ENCODE measurements at places on chromosomes 5 and 9. TPM values are rescaled to one million over a fixed set of nuclear protein-coding genes. Genes with fewer than 3 reads are reported as not detected.

- H3K27me3 ChIP-seq = no peaks in the 10 kb centered on the region
- H3K36me3 ChIP-seq = no peaks in the 10 kb centered on the region
- no peaks in the 10 kb centered on the region for H3K4me1 ChIP-seq
- no peak overlapping the region for H3K4me3 ChIP-seq
- H3K27ac ChIP-seq = no peak overlapping the region
These were observed 34.0 kb downstream of the ZNF474 start for GRCh38 chr5:122163121-122164069.

- no peaks in the 10 kb centered on the region for H3K27me3 ChIP-seq
- no peak for DNase-seq
- H3K4me3 ChIP-seq = no peak overlapping the region
- H3K36me3 ChIP-seq = no peaks in the 10 kb centered on the region
- H3K27ac ChIP-seq = no peak overlapping the region
These were observed 526.5 kb downstream of the KIF4B start for GRCh38 chr5:155540000-155540595.

DNA sequence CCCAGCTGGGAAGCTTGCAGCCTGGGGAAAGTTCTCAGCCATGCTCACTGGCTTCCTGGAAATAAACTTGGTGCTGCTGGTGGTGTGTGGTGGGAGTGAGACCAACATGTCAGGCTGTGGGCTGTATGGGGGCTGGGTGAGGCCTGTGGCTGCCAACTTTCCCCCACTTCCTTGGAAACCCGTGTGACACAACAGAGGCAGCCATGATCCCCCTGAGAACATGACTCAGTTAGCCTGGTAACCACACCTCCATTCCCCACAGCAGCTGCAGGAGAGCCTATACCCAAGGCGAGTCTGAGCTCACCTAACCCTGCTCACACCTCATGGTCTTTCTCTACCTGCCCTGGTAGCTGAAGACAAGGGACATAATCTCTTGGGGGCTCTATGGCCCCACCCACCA is 72.7 kb upstream of the RGMB start:
- no peak for DNase-seq
- no peaks in the 10 kb centered on the region for H3K27me3 ChIP-seq
- no peaks in the 10 kb centered on the region for H3K36me3 ChIP-seq

GRCh38 chr5:179439181-179439985 is 94.1 kb upstream of the ADAMTS2 start:
- no peak overlapping the region for H3K4me3 ChIP-seq
- DNase-seq = no peak
- no peak overlapping the region for H3K27ac ChIP-seq
- no peaks in the 10 kb centered on the region for H3K4me1 ChIP-seq

GRCh38 chr9:81724242-81724889 is 35.0 kb upstream of the TLE1 start:
- no peaks in the 10 kb centered on the region for H3K27me3 ChIP-seq
- H3K4me1 ChIP-seq = no peaks in the 10 kb centered on the region
- no peaks in the 10 kb centered on the region for H3K36me3 ChIP-seq

DNA sequence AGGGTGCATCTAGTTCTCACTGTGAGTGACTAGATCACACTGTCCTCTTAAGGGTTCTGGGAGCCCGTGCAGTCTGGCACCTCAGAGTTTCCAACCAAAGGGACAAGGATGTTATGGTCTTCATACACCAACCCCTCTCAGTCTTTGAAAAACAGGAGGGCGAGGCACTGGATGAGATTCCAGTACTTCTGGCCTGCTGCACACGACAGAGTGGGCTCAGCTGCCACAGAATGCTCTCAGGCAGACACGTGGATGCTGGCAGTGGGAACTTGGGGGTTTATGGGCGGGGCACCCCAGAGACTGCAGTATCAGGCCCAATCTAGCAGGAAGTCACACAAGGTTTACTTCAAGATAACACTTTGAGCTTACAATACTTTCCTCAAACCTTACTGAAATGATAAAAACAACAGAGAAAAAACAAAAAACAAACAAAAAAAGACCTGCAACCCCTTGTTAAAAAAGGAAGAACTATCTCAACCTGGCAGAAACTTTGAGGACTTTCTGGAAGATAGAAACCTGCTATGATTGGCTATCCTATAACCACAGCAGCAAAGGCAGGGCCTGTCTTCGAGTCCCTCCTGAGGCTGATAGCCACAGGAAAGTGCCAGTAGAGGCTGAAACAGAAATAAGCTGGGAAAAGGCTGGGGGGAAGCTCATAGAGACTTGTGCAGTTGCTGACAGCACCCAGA is 28.3 kb upstream of the TGFBR1 start:
- H3K27me3 ChIP-seq = no peaks in the 10 kb centered on the region
- no peak for DNase-seq
- H3K4me1 ChIP-seq = no peaks in the 10 kb centered on the region
- no peak overlapping the region for H3K27ac ChIP-seq

- H3K27ac ChIP-seq = no peak overlapping the region
- no peak overlapping the region for H3K4me3 ChIP-seq
- DNase-seq = no peak
- no peaks in the 10 kb centered on the region for H3K36me3 ChIP-seq
- H3K4me1 ChIP-seq = no peaks in the 10 kb centered on the region
- H3K27me3 ChIP-seq = no peaks in the 10 kb centered on the region
These were observed 119.5 kb upstream of the TRPC7 start for GRCh38 chr5:136484808-136485325.

DNA sequence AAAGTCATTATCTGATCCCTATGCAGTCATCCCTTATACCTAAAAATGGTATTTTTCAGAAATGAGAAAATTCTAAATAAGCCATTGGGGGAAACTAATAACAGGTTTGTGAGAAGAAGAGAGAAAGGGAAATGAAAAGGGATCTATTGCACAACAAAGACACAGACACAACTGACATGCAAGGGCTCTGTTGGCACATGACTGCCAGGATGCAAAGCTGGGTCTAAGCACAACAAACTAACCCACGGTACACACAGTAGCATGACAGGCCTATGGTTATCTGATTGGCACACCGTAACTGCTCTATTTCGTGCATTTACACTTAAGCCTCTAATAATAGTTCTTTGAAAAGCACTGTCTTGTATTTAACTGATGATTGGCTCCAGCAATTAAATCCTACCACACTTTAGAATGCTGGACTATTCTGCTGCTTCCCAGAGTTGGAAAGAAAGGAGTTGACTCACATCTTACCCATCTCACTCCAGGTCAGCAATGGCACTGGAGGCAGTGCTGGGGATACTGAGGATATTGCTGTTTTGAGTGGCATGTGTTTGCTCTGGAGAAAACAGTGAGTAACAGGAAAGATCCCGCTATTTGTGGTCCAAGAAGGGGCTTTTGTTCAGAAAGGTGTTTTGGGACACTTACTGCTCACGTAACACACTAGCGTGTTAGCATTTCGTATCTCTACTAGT is 328.3 kb downstream of the GLIS3 start:
- no peaks in the 10 kb centered on the region for H3K36me3 ChIP-seq
- H3K27ac ChIP-seq = no peak overlapping the region
- H3K27me3 ChIP-seq = no peaks in the 10 kb centered on the region
- H3K4me1 ChIP-seq = no peaks in the 10 kb centered on the region
- no peak overlapping the region for H3K4me3 ChIP-seq

GRCh38 chr9:5449521-5450358 is 602 bp upstream of the CD274 start:
- H3K4me1 ChIP-seq = no peaks in the 10 kb centered on the region
- peak overlapping the region; percentile 57 for H3K4me3 ChIP-seq
- H3K27me3 ChIP-seq = no peaks in the 10 kb centered on the region
- peak overlapping the region; percentile 57 for H3K27ac ChIP-seq
- DNase-seq = no peak

DNA sequence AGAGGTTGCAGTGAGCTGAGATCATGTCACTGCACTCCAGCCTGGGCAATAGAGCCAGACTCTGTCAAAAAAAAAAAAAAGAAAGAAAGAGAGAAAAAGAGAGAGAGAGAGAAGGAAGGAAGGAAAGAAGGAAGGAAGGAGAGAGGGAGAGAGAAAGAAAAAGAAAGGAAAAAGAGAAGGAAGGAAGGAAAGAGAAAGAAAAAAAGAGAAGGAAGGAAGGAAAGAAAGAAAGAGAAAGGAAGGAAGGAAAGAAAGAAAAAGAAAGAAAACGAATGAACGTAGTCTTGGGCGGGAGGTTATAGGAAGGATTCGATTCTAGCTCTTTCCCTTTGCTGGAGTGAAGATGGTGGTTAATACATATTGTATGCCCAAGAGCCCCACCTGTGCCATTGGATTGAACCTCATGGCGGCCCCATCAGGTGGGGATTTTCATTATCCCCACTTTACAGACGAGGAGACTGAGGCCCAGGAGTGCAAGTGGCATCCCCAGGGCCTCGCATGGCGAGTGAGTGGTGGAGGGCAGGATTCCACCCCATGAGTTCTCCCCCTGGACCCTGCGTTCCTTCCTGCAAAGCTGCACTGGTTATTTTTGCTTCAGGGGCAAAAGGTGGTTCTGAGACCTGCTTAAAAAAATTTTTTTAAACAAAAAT is 80.9 kb upstream of the ASS1 start:
- H3K27me3 ChIP-seq = no peaks in the 10 kb centered on the region
- no peak for DNase-seq
- H3K4me1 ChIP-seq = no peaks in the 10 kb centered on the region

- no peaks in the 10 kb centered on the region for H3K36me3 ChIP-seq
- no peaks in the 10 kb centered on the region for H3K27me3 ChIP-seq
- no peak overlapping the region for H3K27ac ChIP-seq
- H3K4me3 ChIP-seq = no peak overlapping the region
- DNase-seq = no peak
- H3K4me1 ChIP-seq = no peaks in the 10 kb centered on the region
These were observed 11.9 kb downstream of the RASGEF1C start for GRCh38 chr5:180197016-180197702.

- no peaks in the 10 kb centered on the region for H3K27me3 ChIP-seq
- no peaks in the 10 kb centered on the region for H3K4me1 ChIP-seq
- H3K27ac ChIP-seq = no peak overlapping the region
- DNase-seq = no peak
- no peak overlapping the region for H3K4me3 ChIP-seq
- H3K36me3 ChIP-seq = no peaks in the 10 kb centered on the region
These were observed 66.3 kb upstream of the IL7R start for GRCh38 chr5:35790457-35790822.

- H3K27me3 ChIP-seq = no peaks in the 10 kb centered on the region
- H3K27ac ChIP-seq = no peak overlapping the region
These were observed 125.8 kb upstream of the SLIT3 start for GRCh38 chr5:169426784-169427183.

DNA sequence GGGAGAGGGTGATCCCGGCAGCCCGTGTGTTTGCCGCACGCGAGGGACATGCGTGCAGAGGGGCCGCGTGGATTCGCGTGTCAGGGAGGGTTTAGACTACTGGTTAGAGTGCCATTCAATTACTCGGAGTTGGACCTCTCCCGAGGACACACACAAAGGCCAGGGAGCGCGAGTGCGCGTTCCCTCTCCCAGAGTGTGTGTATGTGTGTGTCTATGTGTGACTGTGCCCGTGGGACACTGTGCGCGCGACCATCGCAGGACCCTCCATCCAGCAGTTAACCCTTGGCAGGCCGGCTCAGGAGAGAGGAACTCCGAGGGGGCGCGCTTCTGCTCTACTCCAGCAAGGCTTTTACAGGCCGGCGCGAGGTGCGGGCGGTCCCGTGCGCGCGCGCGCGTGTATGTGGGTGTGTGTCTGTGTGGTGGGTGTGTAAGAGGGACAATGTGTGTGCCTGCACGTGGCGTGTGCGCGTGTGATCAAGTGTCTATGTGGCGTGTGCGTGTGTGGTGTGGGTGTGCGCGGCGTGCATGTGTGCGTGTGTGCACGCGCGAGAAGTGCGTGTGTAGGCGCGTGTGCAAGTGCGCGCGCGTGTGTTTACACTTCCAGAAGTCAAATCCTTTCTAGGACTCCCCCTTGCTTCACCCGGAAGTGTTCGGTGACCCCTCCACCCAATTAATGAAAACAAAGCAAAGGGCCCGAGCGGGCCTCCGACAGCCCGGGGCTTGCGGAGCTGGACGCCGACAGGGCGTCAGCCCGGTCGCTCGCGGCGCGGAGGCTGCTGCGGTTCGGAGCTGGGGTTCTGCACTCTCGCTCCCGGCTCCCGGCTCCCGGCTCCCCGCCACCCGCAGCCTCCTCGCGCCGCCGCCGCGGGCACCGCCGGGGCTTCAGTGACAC is 75.3 kb upstream of the TBCA start:
- no peak overlapping the region for H3K27ac ChIP-seq
- no peak overlapping the region for H3K4me3 ChIP-seq
- no peak for DNase-seq
- H3K27me3 ChIP-seq = 0 out of 2 replicates have a peak, but pooled peaks cover 2% of the 10 kb centered on the region
- no peaks in the 10 kb centered on the region for H3K4me1 ChIP-seq

GRCh38 chr5:169147534-169147933 is 153.4 kb downstream of the SLIT3 start:
- no peaks in the 10 kb centered on the region for H3K36me3 ChIP-seq
- no peak for DNase-seq
- H3K27ac ChIP-seq = no peak overlapping the region
- H3K27me3 ChIP-seq = no peaks in the 10 kb centered on the region
- H3K4me3 ChIP-seq = no peak overlapping the region

GRCh38 chr9:114972510-114973136 is 42.2 kb upstream of the TNFSF8 start:
- H3K4me3 ChIP-seq = no peak overlapping the region
- no peaks in the 10 kb centered on the region for H3K36me3 ChIP-seq
- no peak overlapping the region for H3K27ac ChIP-seq
- DNase-seq = no peak
- H3K27me3 ChIP-seq = no peaks in the 10 kb centered on the region

- no peak for DNase-seq
- H3K27ac ChIP-seq = no peak overlapping the region
These were observed 214.3 kb downstream of the MAPKAP1 start for GRCh38 chr9:125492719-125493118.

DNA sequence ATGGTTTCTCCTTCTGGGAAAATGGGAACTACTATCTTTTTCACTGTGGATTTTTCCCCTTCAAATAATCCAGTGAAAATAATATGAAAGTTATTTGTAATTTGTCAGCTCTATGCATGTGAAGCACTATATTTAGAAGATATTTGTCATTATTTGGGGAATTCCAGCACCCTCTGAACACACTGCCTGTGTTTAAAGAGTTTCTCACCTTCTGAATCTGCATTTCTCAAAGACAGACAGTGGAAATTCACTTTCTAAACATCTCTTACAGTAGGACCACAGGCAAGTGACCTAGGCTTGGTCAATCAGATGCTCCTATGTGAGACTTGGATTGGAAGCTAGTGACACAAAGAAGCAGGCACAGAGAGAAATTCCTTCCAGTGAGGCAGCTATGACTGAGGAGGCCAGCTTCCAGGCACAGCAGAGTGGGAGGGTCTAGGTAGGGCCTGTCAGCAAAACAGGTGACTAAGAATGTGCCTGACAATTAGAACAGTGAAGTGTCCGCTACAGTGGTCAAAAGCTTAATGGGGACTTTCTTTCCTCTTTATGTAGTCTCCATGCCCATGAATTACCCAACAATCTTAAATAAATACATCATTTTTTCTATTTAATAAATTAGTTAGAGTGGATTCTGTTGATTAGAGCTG is 167.2 kb downstream of the HMHB1 start:
- no peaks in the 10 kb centered on the region for H3K27me3 ChIP-seq
- H3K4me3 ChIP-seq = no peak overlapping the region
- no peak for DNase-seq
- H3K27ac ChIP-seq = no peak overlapping the region

Gene DND1
- total RNA-seq = 1.8 TPM

Gene IFNA13
- total RNA-seq = not detected

Gene BRIX1
- total RNA-seq = 46.6 TPM

Gene SPACA9
- 3.0 TPM for total RNA-seq

Gene SPATA31A5
- not detected for total RNA-seq

Gene ITGA2
- 41.8 TPM for total RNA-seq
